ENCODE measurements at places on chromosomes 13 and 19.

DNA sequence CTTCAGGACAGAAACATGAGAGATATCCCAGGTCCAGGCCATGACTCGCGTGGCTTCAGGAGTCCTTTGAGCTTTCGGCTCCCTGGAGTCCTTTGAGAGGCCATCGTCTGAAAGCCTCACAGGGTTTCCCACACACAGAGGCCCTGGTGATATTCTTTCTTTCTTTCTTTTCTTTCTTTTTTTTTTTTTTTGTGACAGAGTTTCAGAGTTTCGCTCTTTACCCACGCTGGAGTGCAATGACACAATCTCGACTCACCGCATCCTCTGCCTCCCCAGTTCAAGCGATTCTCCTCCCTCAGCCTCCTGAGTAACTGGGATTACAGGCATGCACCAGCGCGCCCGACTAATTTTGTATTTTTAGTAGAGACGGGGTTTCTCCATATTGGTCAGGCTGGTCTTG is 5.5 kb downstream of the SIN3B start:
- no peak for DNase-seq

DNA sequence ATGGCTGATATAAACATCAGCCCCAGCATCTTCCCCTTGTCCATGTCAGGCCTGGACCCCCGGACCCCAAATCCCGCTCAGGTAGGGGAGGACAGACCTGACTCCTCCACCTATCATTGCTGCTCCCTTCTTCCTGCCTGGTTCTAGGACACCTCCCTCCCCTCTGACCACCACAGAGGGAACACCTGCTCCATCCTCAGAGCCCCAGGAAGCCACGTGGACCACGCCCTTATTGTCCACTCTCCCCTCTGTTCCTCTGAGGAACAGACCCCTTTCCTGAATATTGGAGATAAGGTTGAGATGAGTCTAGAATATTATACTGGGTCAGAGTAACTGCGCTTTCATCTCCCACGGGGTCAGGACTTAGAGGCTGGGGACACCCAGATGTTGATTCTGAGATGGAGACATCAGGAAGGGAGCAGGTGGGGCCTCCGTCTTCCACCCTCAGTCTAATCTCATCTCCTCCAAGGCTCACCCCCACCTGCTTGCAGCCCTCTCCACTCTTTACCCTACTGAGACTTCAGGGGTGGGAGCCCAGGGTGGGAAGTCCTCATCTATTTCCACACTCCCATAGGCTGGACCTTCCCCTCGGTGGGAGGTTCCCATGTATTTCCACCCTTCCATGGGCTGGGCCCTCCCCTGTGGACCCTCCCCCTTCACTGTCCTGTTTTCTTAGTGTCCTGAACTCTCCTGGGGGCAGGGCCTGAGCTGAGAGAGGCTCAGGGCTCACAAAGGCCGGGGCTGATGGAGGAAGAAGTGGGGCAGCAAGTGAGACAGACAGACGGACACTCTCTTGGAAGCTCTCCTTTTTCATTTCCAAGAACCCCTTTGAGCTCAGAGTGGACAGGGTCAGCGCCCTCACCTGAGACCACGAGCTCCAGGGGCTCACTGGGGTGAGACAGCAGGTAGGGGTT is 2.7 kb downstream of the LILRA4 start:
- DNase-seq: no peak

DNA sequence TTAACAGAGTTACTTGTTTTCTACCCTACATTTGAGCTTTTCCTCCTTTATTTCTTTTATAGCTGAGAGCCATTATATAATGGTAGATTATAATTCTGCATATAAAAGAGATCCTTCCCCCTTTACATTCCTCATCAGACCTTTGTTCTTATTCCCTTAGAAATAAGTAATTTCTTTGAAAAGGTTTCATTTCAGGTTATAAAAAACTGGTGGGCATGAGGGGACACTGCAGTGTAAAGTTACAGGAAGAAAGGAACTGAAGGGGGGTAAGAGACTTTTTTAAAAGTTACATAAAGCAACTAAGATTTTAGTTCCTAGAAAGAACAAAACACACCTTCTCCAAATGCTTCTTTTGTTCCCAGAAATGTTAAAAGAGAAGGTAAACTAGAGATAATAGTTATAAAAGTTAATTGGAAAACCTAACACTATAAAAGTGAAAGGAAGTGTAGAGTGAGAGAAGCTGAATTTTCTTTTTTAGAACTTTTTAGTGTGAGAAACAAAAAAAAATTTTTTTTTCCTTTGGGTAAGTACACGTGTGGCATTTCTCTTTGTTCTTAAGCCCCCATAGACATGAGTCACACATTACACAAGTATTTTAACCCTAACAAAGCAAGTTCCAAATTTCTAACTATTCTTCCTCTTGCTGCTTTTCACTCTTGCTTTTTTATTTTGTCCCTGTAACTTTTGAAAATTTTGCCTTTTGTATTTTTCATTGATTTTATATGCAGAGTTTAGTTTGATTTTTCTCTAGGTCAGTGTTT is 106.4 kb upstream of the MLNR start:
- DNase-seq: no peak

DNA sequence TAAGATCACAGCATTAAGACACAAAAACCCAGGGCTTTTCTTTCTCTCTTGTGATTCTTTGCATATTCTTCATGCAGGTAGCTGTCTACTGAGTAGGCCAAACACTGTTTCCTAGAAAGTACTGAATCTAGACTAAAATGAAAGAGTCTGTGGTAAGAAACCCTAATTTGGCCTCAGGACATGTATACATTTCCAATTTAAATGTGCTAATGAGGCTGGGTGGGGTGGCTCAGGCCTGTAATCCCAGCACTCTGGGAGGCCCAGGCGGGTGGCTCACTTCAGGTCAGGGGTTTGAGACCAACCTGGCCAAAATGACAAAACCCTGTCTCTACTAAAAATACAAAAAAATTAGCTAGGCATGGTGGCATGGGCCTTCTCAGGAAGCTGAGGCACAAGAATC is 57.8 kb downstream of the MYCBP2 start:
- no peak for DNase-seq

GRCh38 chr13:40550130-40550529 is 116.3 kb downstream of the FOXO1 start:
- no peak for DNase-seq

DNA sequence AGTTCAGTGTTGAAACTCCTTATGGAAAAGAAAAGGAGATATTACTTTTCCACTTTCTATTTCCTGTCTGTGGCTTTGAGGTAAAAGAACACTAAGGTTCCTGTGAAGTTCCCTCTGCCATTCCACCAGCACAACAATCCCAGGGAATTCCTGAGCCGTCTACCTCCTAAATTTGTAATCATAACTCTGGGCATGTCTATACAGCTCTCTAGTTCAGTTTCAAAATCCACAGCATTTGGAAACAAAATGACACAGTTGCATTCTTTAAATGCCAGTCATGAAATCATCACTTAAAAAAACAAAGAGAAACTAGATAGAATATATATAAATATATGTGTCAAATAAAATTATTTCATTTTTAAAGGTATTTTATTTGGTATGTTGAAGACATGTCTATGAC is 9.0 kb upstream of the THSD1 start:
- peak; percentile 12 for DNase-seq

GRCh38 chr13:99344610-99345208 is 37.5 kb upstream of the GPR183 start:
- no peak for DNase-seq

DNA sequence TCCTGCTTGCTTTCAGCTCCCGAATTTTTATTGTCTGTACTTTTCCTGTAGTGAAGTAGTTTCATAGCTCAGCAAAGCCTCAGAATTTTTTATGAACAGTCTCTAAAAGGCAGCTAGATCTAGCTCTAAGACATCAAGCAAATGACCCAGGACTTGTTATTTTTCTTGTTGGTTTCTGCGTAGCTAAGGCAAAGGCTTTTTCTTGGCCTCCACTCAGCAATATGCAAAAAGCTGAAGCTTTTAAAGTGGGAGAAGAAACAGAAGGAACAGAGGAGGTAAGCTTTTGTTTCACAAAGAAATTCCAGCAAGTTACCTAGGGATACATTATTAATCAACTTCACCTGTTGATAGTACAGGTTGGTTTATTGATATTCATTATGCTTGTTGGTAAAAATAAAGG is 235.9 kb downstream of the PCDH20 start:
- no peak for DNase-seq

- DNase-seq: no peak
Observed at GRCh38 chr19:15463861-15464371, 428 bp downstream of the RASAL3 start.

DNA sequence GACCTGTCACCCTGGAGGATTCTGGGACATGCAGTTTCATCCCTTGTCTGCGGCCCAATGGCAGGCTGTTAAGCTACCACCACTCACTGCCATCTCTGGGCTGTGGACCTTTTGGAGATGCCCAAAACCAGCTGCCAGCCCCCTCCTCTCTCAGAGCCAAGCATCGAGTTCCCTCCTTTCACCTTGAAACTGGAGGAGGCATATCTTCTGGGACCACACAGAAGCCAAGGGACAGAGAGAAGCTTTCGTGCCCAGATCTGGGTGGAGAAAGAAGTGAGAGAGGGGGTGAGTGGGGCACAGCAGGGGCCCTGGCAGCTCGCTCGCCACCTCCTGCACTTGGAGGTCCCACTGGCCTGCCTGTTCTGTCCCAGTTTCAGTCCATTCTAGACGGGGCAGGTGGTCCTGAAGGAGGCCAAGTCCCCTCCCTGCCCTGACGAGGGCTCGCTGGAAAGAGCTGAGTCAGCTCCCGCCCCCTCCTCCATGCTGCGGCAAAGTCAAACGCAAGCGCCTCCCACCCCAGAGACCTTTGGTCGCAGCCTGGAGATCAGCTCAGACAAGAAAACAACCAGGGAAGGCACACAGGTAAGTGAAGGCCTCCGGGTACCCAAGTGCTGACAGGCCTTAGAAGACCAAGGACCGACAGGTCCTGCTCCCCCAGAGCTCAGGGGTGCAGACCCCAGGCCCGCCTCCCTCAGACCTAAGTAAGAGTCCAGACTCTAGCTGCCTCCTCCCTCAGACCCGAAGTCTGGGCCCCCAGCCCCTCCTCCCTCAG is 3.8 kb downstream of the BCAT2 start:
- DNase-seq: no peak

- DNase-seq: no peak
Observed at GRCh38 chr13:43119206-43119605, 95.8 kb downstream of the DNAJC15 start.

- no peak for DNase-seq
Observed at GRCh38 chr13:30744056-30744680, 8.8 kb downstream of the ALOX5AP start.

DNA sequence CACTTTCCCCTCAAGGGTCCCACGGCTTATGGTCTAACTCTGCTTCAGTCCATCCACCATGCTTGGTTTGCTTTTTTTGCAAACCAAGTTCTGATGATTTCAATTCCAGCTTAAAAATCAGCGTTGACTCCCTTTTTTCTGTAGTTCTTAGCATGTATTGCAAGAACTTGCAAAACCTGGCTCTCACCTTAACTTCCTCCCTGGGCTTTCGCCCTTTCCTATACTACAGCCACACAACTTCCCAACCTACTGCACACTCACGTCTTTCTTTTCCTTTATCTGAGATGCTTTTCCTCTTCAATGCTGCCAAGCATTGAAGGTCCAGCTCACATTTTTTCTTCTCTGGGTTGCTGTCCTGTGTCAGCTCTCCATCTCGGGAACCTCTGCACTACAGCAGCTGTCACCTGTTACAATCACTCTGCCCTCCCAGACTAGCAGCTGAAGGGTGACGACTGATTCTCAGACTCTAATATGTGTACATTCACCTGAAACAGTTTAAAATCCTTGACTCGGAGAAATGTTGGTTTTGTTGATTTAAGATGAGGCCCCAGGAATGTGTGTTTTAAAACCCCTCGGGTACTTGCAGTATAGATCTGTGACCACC is 143.7 kb downstream of the FREM2 start:
- DNase-seq: no peak

- peak; percentile 16 for DNase-seq
Observed at GRCh38 chr13:98004107-98004506, 50.6 kb downstream of the IPO5 start.

- no peak for DNase-seq
Observed at GRCh38 chr19:12782424-12783290, 7.3 kb upstream of the HOOK2 start.

DNA sequence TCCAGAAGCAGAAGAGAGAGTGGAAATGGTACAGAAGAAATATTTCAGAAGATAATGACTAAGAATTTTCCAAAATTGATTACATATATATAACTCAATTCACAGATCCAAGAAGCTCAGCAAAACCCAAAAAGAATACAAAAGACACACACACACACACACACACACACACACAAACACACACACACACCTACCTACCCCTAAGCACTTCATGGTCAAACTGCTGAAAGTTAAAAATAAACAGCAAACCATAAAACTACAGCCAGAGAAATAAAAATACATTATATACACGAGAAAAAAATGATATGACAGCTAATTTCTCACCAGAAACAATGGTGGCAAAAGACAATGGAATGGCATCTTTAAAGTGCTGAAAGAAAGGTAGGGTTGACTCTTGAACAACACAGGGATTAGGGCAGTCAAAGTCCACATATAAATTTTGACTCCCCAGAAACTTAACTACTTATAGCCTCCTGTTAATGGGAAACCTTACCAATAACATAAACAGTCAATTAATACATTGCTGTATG is 49.2 kb downstream of the DIAPH3 start:
- no peak for DNase-seq

DNA sequence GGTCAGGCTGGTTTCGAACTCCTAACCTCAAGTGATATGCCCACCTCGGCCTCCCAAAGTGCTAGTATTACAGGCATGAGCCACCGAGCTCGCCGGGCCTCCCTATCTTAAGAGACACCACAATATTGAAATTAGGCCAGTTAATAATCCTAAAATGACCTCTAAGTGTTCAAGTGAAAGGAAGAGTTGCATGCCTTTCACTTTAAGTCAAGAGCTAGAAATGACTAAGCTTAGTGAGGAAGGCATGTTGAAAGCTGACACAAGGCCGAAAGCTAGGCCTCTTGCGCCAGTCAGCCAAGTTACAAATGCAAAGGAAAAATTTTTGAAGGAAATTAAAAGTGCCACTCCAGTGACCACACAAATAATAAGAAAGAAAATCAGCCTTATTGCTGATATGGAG is 144.5 kb upstream of the FNDC3A start:
- DNase-seq: no peak

- no peak for DNase-seq
Observed at GRCh38 chr13:67416047-67416925, 186.2 kb upstream of the PCDH9 start.

DNA sequence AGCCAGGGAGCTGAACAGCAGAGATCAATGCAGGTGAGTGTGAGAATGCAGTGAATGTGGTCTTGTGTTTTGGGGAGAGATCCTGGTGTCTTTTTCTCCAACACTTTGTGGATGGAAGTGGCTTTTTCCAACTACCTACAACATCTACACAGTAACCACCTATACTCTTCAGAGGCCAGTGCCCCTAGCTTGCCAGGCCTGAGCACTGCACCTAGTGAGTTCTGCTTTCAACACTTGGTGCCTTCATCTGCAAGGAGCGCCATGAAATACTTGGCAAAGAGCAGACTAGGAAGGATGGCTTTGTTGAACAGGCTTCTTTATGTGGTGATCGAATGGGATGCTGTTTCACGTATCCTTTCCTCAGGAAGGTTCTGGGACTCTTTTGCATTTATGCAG is 21.3 kb upstream of the HMGB1 start:
- no peak for DNase-seq

- DNase-seq: no peak
Observed at GRCh38 chr19:54189145-54189734, at the start of gene MBOAT7. TSS of gene MBOAT7 (minus strand) at chr19:54189580. CDS start at chr19:54188508, 1,072 bp downstream.
